ENCODE measurements at places on chromosomes 2 and 18.

DNA sequence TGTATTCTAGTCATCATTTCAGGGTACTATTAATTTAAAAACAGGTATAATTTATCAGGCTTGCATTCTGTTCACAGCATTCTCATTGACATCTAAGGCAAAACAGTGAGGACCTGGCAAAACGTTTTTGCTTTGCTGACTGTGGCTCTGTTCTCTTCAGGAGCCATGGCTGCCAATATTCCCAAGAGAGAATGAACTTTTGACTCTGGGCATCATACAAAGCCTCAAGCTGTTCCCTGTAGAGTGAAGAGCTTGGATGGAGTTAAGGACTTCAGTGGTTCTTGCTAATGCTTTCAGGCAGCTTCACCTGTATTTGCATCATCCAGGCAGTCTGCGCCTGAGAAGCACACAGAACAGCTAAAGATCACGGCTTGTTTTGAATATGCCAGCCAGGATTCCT is 65.9 kb upstream of the CAVIN2 start:
- no peak for DNase-seq

GRCh38 chr18:59228351-59228750 is 8.4 kb downstream of the GRP start:
- DNase-seq: no peak

- no peak for DNase-seq
Measured at GRCh38 chr2:68721482-68722101, 13.0 kb upstream of the ARHGAP25 start.

GRCh38 chr2:175350105-175350504 is 168.6 kb upstream of the ATP5MC3 start:
- DNase-seq: no peak

DNA sequence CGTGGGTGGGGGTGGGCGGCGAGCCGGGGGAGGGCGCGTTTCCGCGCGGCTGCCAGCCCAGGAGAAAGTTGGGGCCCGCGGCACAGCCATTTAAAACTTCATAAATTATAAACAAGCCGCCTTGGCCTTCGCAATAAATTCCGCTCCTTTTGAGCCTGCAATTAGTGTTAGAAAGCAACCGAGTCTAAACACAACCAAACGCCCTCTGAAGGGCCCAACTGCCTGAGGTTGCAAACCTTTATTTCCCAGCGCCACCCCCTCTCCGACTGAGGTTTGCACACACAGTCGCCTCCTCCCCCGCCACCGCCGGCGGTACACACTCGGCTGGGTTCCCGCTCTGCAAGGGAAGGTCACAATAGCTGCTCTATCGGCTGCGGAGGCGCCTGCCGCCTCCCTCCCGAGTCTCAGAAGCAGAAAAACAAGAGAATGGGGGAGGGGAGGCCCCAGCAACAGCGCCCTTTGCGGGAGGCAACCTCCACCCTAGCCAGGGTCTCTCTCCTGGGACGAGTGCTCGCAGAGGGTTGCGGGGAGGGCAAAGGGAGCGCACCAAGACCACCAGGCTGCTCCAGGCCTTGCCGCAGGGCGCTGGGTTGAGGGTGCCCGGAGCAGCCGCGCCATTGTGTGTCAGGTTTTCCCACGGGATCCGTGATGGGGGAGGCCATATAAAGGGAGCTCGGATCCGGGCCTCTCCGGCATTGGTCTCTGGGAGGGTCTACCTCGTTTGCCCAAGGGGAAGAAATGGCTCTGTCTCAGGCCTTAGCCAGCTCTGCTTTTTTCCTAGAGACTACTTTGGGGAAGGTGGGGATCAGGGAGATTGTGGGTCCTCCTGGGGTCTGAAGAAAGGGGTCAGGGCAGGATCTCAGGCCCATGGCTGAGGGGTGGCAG is 13.4 kb upstream of the HOXD1 start:
- DNase-seq: no peak

- no peak for DNase-seq
Measured at GRCh38 chr18:49161627-49162026, 210.9 kb upstream of the SMAD7 start.

- DNase-seq: no peak
Measured at GRCh38 chr2:172105471-172106107, 2.9 kb upstream of the DLX2 start.

GRCh38 chr2:230773039-230773773 is 60.6 kb downstream of the CAB39 start:
- DNase-seq: no peak

DNA sequence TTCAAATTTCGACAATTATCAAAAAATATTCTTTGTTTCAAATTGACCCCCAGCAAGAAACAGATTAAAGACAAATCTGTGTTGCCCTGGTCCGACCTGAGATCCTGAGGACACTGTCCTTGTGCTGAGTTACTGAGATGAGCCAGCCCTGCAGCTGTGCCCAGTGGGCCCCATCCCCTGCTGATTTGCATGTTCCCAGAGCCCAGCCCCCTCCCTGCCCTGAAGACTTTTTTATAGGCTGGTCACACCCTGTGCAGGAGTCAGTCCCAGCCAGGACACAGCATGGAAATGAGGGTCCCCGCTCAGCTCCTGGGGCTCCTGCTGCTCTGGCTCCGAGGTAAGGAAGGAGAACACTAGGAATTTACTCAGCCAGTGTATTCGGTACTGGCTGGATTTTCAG is 31.4 kb upstream of the ZNG1B start:
- DNase-seq: no peak

- DNase-seq: no peak
Measured at GRCh38 chr2:144935736-144936135, 415.8 kb upstream of the ZEB2 start.

DNA sequence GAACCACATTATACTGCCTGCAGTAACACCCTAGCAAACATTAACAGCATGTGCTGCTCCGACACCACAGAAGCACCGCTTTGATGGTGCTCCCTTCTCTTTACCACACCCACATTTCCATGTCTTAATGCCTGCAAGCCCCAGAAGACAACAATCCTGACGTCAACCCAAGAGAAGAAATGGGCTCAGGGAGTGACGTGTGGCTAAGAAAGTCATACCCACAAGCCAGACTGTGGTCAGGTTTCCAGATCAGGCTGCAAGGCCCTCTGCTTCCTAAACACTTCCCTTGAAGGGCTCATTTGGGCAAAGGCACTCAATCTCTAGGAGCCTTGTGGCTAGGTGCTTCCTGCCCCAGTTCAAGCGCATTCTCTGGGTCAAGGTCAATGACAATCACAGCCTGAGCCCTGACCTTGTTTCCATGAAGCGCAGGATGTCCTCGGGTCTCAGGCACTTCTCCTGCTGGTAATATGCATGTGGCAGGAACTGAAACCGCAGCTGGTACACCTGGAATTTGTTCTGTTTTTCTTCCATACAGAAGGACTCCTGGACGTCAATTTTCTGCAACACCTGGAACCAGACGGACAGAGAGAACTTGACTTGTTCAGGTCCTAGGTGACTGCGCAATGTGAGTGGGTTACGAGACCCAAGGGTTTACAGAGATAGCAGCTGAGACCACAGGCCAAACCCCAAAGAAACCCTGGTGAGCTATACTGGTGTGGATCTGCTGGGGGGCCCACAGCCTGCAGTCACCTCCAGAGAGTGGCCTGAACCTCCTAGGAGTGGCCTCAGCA is 67.2 kb downstream of the POLR1A start:
- DNase-seq: no peak

- no peak for DNase-seq
Measured at GRCh38 chr18:47209171-47209570, 33.0 kb upstream of the IER3IP1 start.

- DNase-seq: peak; percentile 61
Measured at GRCh38 chr2:42048299-42049220, 739 bp downstream of the PKDCC start.

DNA sequence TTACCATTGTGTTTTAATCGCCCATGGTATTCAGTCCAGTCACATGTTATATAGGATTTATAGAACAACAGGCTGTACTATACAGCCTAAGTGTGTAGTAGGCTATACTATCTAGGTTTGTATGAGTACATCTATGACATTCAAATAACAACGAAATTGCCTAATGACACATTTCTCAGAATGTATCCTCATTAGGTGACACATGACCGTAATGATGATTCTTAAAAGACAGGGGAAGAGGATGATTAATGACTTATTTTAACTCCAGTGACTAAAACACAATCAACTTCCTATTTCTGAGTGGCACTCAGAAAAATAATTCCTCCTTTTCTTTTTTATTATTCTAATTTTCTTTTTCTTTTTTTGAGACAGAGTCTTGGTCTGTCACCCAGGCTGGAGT is 63.0 kb upstream of the ACSL3 start:
- no peak for DNase-seq

DNA sequence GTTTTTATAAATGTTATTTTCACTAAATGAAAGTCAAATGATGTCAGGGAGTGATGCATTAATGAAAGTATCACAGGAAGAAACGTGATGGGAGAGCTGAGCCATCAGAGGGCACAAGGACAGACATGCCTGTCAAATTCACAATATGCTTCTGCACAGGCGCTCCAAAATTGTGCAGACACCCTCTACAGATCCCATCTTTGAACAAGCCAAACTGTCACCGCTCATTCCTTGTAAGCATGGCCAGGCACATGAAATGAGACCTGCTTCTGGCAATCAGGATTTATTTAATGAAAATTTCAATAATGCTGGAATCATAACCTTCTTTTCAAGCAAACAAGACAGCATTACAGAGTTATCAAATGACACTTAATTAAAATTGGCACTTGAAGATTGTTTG is 20.4 kb upstream of the FSHR start:
- no peak for DNase-seq

DNA sequence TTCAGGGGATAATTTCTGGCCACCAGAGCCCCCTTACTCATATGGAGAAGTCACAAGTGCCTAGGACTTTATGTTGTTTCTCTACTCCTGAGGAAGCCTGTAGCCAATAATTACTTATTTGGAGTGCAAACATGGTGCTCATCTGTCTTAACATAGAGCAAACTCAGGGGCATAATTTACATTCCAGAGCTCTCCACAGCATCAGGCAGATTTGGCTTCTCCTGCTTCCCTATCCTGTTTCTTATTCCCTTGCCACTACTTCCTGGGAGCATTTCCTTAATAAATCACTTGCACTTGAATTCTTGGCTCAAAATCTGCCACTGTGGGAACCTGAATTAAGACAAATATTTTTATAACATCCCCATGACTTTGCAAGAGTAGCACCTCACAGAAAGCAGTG is 960.9 kb downstream of the SOCS6 start:
- DNase-seq: no peak

DNA sequence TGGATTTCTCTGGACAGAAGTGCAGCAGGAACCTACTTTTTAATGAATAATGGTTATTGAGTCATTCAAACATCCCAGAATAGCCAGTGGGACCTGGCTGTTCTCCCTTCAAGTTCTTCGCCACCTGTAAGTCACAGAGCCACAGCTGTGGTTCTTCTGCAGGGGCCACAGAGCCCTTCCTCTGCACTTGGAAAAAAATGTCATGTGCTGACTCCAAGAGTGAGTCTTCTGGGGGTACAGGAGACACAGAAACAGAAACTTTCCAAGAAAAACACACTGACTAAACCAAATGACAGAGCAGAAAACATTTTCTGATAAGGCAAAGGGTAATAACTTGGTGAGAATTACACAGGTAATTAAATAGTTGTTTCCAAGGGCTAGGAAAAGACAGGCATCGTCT is 68.7 kb upstream of the FN1 start:
- no peak for DNase-seq

DNA sequence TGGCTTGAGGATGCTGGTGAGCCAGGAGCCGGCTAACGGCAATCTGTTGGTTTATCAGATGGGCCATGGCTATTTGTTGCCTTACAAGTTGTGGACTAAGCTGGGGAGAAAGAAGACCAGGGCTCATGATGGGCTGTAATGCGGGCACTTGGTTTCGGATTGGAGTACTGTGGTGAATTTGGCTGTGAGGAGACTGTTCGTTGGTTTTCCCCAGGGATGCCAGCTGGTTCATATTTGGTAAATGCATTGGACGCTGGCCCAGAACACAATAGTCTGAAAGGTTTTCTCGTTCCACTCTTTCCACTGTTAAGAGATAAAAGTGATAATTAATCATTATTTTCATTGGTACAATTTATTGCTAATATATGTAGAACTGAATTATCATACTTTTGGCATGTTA is 108.9 kb downstream of the SATB2 start:
- no peak for DNase-seq

DNA sequence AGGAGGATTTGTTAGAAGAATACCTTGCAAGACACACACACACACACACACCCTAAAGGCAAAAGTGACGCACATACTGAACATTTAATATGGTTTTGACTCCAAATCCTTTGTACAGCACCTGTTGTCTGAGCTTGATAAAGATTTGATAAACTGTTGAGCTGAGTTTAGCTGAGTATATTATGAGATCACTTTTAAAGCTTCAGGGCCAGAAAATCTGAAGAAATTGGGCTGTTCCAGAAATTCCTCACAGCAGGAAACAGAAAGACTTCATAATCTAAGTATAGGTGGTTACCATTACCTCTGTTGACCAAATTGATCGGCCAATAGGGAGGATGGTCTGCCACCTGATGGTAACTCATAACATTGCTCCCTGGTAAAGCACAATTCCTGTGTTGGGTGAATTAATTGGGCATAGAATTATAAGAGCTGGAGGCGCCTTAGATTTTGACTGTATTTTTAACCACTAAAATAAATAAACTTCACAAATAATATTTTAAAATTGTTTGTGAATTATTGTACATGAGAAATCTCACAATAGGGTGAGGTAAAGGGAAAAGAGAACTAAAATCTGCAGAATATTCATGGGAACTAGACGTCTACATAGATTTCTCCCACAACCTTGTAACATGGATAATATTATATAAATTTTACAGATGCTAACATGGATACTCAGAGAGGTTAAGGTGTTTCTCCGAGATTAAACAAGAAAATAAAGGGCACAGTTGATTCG is 21.8 kb upstream of the RPIA start:
- peak; percentile 67 for DNase-seq
